Left renal cortex interstitium (tissue), 4 donors: ENCODE measurements at places on chromosomes 3 and 15.

GRCh38 chr3:38662544-38662943 lies 13.1 kb upstream of the SCN5A start:
- DNase-seq = no peak

DNA sequence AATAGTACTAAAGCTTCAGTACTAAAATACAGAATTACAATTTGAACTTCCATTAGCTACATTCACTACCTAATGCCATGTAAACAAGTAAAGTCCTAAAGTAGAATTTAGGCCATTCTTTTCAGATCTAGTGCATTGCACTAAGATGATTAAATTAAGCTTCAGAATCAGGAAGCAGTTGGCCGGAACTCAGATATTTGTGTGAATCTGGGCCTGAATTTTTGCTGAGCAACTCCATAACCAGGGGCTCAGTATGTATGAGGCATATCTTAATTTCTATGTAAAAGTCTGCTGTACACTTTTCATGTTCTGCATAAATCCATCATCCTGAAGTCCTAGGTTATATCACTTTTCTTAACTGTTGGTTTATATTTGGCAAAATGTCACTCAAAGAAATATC lies 246.4 kb downstream of the RBMS3 start:
- no peak for DNase-seq

DNA sequence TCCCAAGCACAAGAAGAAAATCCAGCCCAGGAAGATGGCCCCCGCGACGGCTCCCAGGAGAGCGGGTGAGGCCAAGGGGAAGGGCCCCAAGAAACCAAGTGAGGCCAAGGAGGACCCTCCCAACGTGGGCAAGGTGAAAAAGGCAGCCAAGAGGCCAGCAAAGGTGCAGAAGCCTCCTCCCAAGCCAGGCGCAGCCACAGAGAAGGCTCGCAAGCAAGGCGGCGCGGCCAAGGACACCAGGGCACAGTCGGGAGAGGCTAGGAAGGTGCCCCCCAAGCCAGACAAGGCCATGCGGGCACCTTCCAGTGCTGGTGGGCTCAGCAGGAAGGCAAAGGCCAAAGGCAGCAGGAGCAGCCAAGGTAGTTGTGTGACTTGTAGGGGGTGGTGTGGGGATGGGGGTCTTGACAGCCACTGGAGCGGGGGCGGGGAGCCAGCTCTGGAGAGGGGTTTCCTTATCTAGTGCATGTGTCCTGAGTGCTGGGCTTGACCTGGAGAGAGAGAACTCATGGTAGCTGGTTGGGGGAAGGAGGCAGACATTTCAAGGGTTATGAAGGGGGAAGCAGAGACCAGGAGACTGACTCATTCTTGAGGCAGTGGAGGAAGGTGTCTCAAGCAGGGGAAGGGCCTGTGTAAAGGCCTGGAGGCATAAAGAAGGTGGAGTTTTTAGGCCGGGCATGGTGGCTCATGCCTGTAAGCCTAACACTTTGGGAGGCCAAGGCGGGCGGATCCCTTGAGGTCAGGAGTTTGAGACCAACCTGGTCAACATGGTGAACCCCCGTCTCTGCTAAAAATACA lies 6.2 kb downstream of the H1-8 start:
- DNase-seq = no peak

- no peak for DNase-seq
Measured at GRCh38 chr3:195030791-195031321, 240.1 kb downstream of the XXYLT1 start.

DNA sequence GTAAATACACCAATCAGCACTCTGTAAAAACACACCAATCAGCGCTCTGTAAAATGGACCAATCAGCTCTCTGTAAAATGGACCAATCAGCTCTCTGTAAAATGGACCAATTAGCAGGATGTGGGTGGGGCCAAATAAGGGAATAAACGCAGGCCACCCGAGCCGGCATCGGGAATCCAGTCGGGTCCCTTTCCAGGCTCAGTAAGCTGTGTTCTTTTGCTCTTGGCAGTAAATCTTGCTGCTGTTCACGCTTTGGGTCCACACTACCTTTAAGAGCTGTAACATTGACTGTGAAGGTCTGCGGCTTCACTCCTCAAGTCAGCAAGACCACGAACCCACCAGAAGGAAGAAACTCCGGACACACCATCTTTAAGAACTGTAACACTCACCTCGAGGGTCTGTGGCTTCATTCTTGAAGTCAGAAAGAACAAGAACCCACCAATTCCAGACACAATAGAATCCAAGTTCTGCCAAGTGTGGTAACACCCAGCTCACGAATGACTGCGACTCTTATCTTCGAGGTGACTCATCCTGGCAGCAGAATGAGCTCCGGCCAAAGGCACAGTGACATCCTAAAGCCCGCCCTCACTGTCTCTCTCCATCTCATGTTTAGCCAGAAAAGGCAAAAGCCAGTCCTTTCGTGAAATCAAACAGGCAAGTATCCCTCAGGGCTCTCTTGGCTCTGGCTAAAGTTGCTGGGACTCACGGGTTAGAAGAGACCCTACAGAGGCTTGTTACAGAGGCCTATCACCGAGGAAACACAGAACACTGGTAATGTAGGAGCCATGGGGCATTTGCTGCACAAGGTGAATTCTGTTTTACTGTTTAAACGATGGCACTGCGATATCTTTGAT lies 155.2 kb downstream of the FAM43A start:
- DNase-seq = no peak

- no peak for DNase-seq
Measured at GRCh38 chr3:155169197-155169596, 89.1 kb downstream of the MME start.

DNA sequence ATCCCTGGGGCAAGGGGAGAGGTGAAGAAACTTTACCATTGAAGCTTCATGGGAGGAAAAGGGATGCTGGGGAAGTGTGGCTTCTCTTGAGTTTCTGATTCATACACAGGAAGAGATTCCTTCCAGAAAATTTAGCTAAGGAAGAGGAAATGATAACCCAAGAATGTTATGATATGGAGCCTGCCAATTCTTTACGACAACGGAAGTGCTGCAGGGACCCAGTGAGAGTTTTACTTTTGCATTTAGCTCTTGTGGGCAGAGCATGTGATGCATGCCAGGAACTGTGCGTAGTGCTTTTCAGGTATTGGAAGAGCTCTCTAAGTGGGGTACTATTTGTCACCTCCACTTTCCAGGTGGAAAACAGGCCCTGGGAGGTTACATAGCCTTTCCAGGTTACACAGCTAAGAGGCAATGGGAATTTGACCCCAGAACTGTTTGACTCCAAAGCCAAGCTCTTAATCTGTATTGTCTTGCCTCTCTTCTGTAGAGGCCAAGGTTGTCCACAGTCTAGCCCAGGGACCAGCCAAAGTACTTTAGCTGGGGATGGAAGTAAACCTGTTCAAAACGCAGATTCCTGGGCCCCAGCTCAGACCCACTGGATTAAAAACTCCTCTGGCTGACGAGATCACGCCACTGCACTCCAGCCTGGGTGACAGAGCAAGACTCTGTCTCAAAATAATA lies 23.0 kb downstream of the CMTM7 start:
- no peak for DNase-seq

DNA sequence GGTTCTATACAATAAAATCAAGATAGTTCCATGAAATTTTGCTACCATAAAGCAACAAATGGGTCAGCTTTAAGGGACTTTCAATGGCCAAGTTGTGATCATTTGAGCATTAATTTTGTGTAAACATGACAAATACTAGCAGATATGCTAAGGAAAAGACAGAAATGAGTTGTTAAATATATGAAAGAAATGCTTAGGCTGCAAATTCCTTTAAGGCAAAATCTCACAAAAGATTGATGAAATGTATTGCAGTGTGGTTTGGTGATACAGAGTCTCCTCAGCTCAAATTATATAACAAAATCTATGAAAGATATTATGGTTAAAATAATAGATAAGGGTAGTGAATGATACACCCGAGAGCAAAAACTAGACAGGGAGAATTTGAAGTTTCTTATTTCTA lies 377.2 kb downstream of the RAP2B start:
- no peak for DNase-seq

GRCh38 chr3:33807191-33807590 lies 8.8 kb downstream of the PDCD6IP start:
- DNase-seq = no peak

DNA sequence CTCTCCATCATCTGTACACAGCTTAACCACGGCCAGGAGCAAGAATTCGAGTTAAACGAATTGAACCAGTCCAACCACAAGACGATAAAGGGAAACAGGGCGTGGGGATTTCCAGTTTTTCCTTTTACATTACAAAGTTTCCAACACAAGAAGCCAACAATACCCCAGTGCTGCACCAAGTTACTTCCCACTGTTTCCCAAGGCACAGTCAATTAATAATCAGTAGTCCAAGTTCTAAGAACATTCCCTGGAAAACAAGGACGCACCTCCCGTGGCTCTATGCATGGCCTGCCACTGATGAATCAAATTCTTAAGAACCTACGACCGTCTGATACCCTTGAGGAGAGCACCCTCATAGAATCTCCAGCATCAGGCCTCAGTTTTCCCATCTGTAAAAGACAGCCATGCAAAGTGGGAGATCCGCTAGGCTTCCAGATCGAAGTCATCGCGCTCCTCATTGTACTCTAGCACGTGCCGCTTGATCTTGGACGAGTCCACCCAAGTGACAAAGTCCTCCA lies 774 bp downstream of the IMP3 start:
- DNase-seq = no peak

GRCh38 chr3:150077581-150078247 lies 107.0 kb upstream of the PFN2 start:
- no peak for DNase-seq

GRCh38 chr15:86082619-86083380 lies 3.1 kb downstream of the AGBL1 start:
- no peak for DNase-seq

DNA sequence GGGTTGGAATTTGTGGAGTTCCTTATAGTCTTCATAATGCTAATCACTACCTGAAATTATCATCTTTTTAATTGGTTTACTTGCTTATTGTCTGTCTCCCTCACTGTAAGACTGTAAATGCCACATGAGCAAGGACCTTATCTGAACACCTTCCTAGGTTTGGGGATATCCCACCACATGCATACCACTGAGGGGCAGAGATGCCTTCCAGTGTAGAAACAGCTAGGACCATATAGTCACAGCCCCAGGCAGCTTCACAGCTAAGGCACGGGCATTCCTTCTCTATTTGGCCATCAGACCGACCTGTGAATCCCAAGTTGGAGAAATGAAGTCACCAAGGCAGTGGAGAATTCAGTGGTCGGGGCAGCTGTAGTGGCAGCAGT lies 28.6 kb downstream of the PAQR9 start:
- DNase-seq = no peak

DNA sequence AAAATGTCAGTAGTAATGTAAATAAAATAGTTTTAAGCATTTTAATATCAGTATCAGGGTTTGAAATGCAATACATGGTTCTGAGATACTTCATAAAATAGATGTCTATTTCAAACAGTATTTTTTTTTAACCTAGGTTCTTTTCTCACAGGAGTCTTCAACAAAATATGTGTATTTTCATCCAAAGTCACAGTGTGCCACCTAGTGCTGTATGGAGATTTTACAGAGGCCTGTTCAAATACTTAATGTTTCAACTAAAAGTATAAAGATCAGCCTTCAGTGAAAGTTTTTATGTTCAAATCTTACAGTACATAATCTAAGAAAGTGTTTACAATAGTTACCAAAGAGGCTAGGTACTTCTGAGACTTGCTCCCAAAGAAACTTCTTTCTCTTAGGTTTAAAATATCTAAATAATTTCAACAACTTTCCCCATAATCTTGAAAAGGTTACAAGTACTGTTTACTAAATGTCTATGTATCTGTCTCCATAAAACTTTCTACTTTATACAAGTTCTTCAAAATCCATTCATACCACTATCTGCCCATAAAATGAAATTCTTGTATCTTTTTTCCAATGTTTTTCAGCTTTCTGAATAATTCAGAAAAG lies 38.3 kb downstream of the SCAPER start:
- DNase-seq = peak; percentile 11

DNA sequence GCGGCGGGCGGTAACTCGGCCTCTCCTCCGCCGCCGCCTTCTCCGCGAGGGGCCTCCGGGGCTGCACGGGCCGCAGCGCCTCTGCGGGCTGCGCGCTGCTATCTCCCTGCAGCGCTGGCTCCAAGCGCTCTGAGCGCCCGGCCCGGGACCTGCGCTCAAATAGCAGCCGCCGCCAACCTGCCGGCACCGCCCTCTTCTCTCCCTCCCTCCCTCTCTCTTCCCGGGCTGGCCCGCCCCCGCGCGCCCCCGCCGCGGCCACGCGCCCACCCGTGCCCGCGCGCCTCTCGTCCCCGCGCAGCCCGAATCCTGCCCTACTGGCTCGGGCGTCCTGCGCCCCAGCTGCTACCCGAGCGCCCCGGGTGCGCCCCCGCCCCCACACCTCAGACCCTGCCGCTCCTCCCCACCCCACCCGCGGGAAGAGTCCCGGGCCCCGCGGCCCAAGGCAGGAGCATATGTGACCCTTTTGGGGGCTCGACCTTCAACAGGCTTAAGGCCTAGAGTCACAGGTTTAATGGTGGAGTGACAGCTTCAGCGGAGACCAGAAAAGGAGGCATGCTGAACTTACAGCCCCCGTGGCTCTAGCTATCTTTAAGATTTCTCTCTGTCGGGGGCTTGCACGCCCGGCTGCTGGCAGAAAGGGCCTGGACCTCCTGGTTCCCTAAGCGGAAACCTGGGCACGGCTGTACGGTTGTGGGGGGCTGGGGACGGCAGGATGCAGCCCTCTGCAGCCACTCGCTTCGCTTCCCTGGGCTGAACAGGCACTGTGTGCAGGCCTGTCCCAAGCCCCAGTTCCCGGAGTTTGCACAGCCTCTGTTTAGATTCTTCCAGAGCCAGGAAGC lies at the start of gene CACNA2D2:
Gene CACNA2D2, minus strand, starts transcription at position 131 of the 839 bp plus-strand sequence. CDS start 211 bp downstream, outside the sequence.
- DNase-seq = no peak

DNA sequence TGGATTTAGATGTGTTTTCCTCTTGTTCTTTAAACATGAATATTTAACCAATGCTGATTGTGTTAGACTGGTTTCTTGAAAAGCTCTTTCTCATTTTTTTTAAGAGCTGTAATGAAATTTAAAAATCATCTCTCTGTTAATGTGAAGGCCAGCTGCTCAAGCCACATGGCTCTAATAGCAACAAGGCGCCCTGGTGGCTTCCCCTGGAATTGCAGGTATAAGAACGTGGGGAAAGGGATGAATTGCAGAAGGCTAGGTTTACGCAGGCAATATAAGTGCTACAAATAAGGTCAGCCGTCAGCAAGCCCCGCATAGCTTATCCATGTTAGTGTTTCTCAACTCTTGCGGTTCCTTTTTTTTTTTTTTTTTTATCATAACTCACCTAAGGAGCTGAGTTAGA lies 108.5 kb downstream of the SAMMSON start:
- no peak for DNase-seq

GRCh38 chr3:17078926-17079465 lies 194.2 kb downstream of the PLCL2 start:
- DNase-seq = no peak

- no peak for DNase-seq
Measured at GRCh38 chr3:182917134-182917533, 63.2 kb downstream of the DCUN1D1 start.

DNA sequence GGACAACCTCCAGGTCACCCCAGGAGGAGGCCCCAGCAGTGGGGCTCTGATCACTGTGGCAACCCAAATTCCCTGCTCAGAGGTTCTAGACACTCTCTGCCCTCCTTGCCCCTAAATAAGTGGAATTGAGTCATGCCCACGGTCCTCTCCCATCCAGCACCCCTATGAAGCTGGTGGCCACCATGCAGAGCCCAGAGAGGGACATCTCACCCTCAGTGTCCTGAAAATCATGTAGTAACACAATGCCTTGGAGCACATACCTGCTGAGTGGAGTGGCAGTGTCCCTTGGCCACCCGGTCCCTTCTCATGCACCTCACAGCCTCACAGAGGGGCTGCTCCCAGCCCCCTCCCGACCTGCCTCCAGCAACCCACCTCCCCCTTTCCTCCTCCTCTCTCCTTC lies 114.3 kb upstream of the MEF2A start:
- no peak for DNase-seq

- no peak for DNase-seq
Measured at GRCh38 chr3:123618768-123619484, 34.1 kb upstream of the HACD2 start.

GRCh38 chr15:74402337-74402841 lies 31.4 kb downstream of the SEMA7A start:
- DNase-seq = no peak
